ENCODE measurements at places on chromosomes 5 and 9.

DNA sequence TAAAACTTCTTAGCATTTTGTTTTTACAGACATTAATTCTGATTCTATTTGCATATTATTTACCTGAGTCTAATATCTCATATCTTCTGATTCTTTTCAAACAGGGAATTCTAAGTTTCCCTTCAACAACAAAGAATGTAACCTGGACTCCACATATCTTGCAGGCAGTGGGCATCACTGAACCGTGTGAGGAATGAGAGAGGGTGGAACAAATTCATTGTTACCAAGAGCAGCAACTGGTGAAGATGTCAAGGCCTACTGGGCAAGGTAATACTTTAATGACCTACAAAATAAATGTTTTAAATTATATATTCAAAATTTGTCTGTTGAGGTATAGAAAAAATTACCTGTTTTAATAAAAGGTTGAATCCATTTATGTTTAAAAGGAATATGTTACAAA is 455.3 kb upstream of the TUSC1 start:
- DNase-seq = no peak

DNA sequence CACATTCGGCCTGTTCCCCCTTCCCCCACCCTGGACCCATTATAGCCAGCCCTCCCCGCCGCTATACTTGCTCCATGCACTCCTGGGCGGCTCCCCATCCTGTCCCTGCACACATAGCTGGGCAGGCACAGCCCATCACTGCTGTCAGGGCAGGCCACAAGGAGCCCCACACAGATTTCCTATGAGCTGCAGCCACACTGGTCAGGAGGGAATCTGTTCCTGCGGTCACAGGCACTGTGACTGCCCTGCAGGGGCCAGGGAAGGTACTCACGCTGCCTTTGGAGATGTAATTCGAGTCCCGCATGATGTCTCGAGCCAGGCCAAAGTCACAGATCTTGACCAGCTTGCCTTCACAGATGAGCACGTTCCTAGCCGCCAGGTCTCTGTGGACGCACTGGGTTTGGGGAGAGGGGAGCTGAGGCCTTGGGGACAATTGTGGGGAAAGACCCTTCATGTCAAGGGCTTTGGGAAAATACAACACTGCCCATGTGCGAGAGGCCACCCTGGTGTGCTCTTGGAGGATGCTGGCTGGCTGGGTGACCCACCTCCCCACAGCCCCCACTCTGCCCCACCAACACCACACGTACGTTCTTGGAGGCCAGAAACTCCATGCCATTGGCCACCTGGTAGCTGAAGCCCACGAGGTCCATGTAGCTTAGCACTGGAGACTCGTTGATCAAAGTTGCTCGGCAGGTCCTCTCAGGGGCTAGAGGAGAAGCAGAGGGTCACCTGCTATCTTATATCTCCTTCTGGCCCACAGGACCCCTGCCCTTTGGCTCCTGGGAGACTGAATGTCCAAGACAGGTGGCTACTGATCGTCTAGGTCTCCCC is 34.5 kb upstream of the CSF1R start:
- no peak for DNase-seq

DNA sequence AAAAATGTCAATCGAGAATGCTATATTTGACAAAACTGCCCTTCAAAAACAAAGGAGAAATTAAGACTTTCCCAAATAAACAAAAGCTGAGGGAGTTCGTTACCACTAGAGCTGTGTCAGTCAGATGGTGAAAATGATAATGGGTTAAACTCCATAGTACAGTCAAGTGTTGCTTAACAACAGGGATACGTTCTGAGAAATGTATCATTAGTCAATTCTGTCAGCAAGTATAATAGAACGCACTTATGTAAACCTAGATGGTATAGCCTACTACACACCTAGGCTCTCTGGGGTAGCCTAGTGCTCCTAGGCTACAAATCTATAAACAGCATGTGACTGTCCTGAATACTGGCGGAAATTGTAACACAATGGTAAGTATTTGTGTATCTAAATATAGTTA is 138.7 kb downstream of the DRD1 start:
- DNase-seq = no peak

GRCh38 chr5:15592728-15593127 is 92.7 kb downstream of the FBXL7 start:
- DNase-seq = no peak

- DNase-seq = no peak
Measured at GRCh38 chr9:6658628-6659353, 13.3 kb upstream of the GLDC start.

GRCh38 chr5:143717400-143717799 is 94.6 kb upstream of the HMHB1 start:
- no peak for DNase-seq

DNA sequence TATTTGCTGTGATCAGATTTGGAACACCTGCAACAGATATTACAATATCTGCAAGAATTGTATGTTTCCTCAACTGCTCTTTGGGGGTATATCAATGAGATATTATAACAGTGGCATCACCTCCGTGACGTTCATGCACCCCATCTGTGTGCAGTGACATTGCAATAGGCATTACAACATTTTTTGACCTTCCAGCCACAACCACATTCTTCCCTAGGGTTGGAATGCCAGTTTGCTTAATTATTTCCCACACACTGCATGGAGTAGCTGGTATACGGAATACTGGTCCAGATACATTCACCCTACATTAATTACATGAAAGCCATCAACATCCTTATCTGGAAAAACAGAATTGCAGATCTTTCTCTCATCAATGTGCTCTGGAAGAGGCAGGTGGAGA is 42.3 kb downstream of the FBXO4 start:
- DNase-seq = no peak

DNA sequence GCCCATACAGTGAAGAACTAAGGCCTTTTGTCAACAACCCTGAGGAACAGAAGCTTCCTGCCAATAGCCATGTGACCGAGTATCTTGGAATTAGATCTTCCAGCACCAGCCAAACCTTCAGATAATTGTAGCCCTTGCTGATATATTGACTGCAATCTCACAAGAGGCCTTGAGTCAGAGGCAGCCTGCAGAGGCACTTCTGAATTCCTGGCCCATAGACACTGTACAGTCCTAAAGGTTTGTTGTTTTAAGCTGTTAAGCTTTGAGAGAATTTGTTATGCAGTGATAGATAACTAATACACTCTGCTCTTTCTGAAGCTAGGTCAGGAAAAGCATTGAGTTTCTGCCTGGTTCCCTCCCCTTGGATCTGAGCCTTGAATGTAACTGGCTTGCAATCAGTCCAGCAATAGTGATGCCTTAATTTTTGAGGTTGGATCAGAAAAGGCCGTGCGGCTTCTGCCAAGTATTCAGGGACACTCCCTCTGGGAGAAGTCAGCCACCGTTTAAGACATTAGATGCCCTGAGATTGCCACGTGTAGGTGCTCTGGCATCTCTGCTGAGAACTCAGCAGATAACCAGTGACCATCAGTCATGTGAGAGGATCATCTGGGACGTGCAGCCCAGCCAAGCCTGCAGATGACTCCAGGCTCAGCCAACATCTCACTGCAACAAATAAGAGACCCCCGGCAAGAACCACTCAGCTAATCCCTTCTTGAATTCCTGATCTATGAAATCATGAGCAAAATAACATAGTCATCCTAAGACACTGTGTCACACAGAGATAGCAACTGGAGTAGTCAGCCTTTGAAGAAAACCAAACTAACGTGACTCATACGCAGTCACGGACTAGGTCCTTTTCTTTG is 126.8 kb upstream of the STC2 start:
- no peak for DNase-seq

GRCh38 chr5:16723821-16724220 is 107.0 kb upstream of the RETREG1 start:
- DNase-seq = no peak

All from neural crest cell (in vitro differentiated cells).